ENCODE measurements at places on chromosomes 1 and 21.
A peak's percentile ranks its signal among the peaks of the same experiment; 100 is the strongest.

DNA sequence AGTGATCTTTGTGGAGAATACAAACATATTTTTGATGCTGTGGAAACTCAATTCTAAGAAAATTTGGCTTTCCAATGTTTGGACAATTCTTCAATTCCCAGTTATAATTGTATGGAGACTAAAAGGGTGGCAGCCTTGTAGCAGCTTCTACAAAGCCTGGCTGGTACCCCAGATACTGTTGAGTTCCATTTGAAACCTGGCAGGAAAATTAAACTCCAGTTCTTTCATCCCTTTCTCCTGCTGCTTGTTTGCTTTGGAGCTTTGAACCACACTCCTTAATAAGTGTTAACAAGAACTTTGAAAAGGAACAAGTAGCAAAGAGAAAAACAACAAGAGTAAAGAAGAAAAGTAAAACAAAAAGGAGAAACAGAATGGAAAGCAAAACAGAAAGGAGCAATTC, 172.6 kb upstream of the ADAMTS5 start:
- DNase-seq, result no peak

GRCh38 chr1:67479146-67479891, 49.1 kb upstream of the SERBP1 start:
- DNase-seq, result peak; percentile 25

- DNase-seq, result no peak
These were observed 20.9 kb upstream of the LRP8 start for GRCh38 chr1:53348486-53349368.

DNA sequence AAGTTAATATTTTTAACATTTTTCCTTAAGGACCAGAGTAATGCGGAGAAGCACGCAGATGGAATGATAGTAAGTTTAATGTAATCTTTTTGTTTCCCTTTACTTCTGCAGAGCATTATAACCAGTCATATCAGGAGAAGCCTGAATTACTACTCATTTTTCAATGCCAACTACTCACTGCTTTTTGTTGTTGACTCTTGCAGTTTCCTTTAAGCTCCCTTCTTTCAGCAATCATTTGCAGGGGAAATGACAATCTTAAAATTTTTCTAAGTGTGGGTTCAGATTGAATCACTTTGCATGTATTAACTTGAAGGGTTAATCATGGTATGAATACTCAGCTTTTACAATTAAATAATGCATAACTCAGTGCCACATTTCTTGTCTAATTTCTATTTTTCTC, 122.2 kb downstream of the NRDC start:
- DNase-seq, result no peak

- DNase-seq, result peak; percentile 94
These were observed 4.1 kb downstream of the RNF223 start for GRCh38 chr1:1069711-1070676.

GRCh38 chr1:88063605-88064004, 620.5 kb upstream of the PKN2 start:
- no peak for DNase-seq

- no peak for DNase-seq
These were observed 154.8 kb upstream of the COL6A1 start for GRCh38 chr21:45826676-45827301.

DNA sequence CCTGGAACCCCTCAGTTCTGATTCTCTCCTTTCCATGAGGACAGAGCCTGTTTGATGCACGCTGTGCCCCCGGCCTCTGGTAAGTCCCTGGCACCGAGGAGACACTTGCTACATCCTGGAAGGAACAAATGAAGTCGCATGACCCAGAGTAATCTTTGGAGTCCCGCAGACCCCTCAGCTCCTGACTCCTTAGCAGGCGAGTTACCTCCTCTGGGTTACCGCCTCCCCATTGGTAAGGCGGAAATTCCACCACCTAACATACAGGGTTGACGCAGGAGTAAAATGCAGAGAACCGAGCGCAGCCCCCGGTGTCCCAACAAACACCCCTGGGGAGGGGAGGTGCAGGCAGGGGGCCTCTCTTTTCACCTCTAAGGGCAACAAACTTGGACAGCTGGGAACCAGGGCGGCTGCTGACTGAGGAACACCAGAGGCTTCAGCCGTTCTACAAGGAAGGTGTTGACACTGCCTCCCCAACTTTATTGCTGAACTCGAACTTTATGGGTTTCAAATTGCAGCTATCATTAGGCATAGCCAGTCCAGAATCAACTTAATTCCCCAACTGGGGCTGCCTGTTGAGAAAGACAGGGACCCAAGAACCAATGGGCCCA, 115.3 kb upstream of the IFFO2 start:
- no peak for DNase-seq

DNA sequence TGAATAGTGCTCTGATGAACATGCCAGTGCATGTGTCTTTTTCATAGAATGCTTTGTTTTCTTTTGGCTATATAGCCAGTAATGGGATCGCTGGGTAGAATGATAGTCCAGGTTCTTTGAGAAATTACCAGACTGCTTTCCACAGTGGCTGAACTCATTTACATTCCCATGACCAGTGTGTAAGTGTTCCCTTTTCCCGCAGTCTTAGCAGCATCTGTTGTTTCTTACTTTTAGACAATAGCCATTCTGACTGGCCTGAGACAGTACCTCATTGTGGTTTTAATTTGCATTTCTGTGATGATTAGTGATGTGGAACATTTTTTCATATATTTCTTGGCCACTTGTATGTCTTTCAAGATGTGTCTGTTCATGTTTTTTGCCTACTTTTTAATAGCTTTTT, 784.5 kb downstream of the USP25 start:
- no peak for DNase-seq

DNA sequence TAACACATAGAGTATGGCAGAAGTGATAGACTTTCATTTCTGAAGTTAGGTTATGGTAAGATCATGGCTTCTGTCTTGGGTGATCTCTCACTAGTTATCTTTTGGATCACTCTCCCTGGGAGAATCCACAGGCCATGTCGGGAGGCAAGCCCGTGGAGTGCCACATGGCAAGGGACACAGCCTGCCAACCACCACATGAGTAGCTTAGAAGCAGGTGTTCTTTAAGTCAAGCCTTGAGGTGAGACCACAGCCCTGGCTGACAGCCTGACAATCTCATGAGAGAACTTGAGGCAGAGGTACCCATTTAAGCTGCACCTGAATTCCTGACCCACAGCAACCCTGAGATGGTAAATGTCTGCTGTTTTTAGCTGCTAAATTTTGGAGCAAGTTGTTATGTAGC, 130.4 kb downstream of the KCNN3 start:
- no peak for DNase-seq

GRCh38 chr1:221863635-221864034, 121.7 kb upstream of the DUSP10 start:
- no peak for DNase-seq

- no peak for DNase-seq
These were observed 36.0 kb downstream of the NUAK2 start for GRCh38 chr1:205285381-205286101.

GRCh38 chr1:194167956-194168640, 981.7 kb upstream of the B3GALT2 start:
- DNase-seq, result peak; percentile 46

GRCh38 chr1:116325922-116326321, 47.1 kb upstream of the ATP1A1 start:
- DNase-seq, result no peak

DNA sequence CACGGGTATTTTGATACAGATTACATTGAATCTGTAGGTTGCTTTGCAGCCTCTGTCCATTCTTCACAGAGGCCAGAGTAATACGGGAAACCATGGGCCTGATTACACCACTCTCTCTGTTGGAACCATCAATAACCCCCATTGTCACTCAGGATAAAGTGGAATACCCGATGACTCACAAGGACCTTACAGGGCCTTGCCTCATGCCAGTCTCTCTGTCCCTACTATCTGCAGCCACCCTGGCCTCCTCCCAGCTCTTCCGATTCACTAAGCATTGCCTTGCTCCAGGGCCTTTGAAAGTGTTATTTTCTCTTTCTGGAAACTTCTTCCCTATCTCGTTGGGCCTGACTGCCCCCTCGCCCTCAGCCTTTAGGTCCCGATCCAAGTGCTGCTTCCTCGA, 61.7 kb downstream of the HMGB4 start:
- DNase-seq, result no peak

DNA sequence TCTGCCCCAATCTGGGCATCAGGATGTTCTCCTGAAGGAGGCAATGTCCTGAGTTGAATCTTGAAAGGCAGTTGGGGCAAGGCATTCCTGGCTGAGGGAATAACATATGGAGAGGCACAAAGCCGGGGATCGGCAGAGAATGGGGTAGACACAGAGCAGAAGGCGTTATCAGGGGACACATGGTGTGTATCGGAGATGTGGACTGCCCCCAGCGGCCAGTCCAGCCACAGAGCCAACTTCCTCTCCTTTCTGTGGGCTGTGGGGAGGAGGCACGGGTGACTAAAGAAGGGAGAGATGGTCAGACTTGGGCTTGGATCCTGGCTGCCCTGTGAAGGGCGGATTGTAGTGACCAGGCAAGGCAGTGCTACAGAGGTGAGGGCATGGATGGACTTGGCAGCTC, 32.1 kb downstream of the FOXD2 start:
- no peak for DNase-seq

GRCh38 chr1:231446138-231446537, 24.1 kb upstream of the EGLN1 start:
- no peak for DNase-seq

DNA sequence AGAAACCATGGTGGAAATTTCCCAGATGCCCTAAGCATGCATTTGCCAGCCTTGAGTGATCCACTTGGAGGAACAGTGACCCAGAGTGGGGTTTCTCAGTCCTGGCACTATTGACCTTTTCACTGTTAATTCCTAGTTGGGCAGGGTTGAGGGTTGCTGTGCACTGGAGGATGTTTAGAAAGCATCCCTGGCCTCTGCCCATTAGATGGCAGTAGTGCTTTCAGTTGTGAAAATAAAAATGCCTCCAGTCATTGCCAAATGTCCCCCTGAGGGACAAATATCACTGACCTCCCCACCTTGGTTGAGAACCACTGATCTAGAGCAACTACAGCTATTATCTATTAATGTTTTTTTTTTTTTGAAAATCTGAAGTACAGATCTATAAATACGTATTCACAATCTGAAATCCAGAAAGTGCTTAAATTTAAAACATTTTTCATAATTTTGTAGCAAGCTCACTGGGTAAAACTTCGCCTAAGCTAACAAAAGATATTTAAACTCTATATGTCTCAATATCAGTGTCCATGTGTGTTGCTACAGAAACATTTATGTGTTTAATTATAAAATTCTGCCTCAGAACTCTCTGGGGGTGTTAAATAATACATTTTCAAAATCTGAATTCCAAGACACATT, 27.3 kb downstream of the F3 start:
- DNase-seq, result peak; percentile 45

- peak; percentile 69 for DNase-seq
These were observed 36.4 kb downstream of the ZNF697 start for GRCh38 chr1:119611701-119612113.

DNA sequence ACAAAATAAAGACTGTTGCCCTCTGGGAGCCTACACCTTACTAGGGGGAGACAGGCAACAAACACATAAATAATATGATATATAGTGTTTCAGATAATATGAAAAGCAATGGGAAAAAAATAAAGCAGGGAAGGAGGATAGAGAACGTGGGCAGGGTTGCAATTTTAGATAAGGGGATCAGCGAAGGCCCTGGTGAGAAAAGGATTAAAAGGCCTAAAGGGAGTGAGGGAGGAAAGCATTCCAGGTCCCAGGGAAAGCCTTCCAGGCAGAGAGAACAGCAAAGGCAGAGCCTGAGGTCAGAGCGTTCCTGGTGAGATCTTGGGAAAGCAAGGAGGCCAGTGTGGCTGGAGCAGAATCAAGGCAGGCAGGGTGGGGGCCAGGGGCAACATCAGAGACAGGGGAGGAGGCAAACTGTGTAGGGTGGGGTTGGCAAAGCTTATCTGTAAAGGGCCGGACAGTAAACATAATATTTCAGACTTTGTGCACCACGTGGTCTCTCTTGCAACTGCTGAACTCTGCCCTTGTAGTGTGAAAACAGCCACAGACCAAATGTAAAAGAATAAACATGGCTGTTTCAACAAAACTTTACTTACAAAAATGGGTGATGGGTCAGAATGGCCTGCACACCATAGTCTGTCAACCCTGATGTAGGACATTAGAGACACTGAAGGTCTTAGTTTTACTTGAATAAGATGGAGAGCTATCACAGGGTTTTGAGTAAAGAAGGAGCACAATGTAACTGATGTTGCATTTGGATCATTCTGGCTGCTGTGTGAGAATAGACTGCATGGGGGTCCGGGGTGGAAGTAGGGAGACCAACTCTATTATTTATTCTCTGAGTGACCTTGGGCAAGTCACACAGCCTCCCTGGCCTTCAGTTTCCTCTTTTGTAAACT, 13.3 kb upstream of the CPT2 start:
- DNase-seq, result no peak

DNA sequence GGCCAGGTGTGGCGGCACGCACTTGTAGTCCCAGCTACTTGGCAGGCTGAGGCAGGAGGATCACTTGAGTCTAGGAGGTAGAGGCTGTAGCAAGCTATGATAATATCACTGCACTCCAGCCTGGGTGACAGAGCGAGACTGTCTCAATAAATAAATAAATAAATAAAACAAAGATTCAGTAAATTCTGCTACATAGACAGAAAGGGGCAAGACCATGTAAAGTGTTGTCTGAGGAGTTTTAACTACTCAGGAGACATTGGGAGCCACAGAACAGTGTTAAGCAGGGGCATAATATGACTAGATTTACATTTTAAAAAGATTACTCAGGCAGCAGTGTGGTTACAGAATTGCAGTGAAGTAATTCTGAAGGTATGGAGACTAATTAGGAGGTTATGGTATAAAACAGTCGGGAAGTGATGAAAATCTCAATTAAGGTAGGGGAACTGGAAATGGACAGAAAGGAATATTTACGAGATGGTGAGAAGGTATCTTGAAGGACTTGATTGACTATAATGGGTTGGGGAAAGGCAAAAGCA, 94.7 kb downstream of the ATP1B1 start:
- no peak for DNase-seq

GRCh38 chr1:14339288-14339687, 259.2 kb upstream of the KAZN start:
- no peak for DNase-seq

DNA sequence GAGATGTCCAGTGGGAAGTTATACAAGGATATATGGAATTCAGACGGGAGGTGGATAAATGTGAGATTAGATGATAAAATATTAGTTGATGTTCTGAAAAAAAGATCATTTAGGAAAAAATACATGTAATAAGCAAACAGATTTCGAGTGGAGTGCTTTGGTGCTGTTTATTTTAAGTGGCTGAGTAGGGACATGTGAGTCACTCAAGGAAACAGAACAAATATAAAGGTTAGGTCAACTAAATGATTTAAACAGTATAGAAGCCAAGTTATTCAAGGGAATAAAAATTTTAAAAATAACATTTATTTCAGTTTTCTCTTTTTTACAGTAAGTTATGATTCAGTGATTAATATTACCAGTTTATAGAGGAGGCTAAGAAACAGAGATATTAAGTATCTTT, 1046.7 kb upstream of the B3GALT2 start:
- DNase-seq, result no peak

DNA sequence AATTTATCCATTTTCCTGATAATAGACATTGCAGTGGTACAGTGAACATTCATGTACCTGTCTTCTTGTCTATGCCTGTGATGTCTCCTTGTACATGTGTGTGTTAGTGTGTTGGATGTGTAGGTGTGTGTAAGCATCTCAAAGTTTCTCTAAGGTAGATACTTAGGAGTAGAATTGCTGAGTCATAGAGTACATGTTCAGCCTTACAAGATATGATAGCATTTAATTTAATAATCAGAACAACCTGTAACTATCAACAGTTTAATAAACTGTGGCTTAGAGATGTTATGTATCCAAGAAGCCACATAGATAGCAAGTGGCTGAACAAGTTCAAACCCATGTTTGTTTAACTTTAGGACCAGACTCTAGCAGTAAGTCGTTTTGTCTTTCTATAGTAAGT, 35.6 kb downstream of the EPB41 start:
- DNase-seq, result no peak
